Activated CD8-positive, alpha-beta memory T cell treated with anti-CD3 and anti-CD28 coated beads for 4 hours (primary cell): ENCODE measurements at places on chromosomes 12 and 14.

DNA sequence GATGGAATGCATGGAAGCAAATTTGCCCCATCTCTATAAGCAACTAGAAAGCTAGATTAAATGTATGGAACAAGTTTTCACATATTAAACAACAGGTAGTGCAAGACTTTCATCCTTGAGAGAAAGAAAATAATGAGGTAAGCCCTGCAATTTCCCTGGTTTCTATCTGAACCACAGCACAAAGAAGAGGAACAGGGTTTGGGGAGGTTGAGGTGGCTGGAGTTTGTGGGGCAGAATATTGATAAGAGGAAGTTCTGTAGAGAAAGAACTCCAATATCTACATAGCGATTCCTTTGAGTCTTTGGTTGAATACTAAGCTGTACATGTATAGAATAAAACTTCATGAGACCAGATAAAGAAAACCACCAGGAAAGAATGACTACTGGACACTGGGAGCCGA is 96.3 kb upstream of the CCND2 start:
- DNase-seq: no peak

- DNase-seq: no peak
Observed at GRCh38 chr12:116545144-116545543, 14.0 kb upstream of the MAP1LC3B2 start.

GRCh38 chr12:30913323-30913722 is 13.2 kb upstream of the TSPAN11 start:
- no peak for DNase-seq

DNA sequence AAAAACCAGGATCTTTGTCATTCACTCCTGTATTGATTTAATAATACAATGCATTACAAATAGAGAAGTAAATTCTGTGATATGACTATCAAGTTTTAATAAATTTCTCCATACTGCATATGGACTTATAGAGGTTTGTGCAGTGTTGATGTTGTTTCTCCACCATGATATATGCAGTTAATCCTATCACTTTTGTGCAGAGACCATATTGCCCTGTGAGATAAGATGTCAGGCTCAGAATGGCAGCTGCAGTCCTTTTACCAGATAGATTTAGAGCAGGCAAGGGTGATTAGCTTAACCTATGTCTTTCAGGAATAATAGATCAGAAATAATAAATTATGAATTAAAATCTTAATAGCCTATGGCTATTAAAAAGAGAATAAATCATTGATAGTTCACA is 38.6 kb upstream of the KCNJ8 start:
- no peak for DNase-seq

DNA sequence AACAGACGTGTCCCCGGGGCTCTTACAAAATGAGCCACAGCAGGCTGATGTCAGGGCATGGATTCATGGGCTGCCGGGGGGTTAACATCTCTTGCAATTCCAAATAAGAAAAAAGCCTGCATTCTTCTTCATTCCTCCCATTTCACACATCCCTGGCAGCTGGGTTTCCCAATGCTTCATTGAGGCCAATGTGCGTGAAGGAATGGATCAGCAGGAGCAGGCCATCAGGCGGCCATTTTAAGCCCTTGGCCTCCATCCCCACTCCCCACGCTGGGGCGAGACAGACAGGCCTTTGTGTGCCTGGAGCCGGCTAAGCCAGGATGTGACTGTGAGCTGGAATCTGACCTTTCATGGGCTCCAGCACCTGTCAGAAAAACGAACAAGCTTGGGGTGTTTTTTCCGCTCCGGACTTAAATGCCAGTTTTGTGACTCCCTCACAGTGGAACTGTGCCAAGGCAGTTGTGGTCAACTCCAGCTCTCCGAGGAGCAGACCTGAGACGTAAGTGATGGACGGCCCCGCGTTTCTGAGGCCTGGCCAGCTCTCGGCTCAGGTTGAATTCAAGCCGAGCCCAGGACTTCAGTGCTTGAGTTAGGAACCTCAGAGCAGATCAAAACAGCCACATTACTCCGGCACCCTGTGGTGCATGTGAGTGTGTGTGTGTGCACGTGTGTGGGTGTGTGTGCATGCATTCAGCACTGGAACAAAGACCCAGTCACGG is 133.1 kb downstream of the TMEM30B start:
- DNase-seq: no peak

DNA sequence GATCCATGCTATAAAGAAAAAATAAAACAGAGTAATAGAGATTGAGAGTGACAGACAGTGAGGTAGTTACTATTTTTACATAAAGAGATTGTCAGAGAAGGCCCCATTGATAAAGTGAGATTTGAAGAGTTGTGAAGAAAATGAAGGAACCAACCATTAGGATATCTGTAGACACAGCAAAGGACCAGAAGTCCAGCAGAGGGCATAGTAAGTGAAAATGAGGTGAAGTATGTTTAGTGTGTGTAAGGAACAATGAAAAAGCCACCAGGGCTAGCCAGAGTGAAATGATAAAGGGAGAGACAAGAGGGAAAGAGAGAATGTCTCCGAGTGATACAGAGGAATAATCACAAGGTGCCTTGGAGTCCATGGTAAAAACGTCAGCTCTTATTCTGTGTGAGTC is 411.0 kb downstream of the NELL2 start:
- DNase-seq: no peak
